ENCODE measurements at places on chromosomes 12 and 14.

- DNase-seq, result no peak
- no peaks in the 10 kb centered on the region for H3K36me3 ChIP-seq
- no peaks in the 10 kb centered on the region for H3K27me3 ChIP-seq
- H3K27ac ChIP-seq, result no peak within 1 kb of the TSS
- H3K4me1 ChIP-seq, result no peaks in the 10 kb centered on the region
Observed at GRCh38 chr12:10171973-10172728, at the start of gene OLR1. Gene OLR1 (minus strand): TSS chr12:10172132. CDS start chr12:10172077, 55 bp downstream.

- H3K27me3 ChIP-seq, result no peaks in the 10 kb centered on the region
- DNase-seq, result no peak
- no peak overlapping the region for H3K27ac ChIP-seq
- H3K4me3 ChIP-seq, result no peak overlapping the region
- no peaks in the 10 kb centered on the region for H3K36me3 ChIP-seq
Observed at GRCh38 chr14:71753976-71754375, 178.3 kb upstream of the RGS6 start.

DNA sequence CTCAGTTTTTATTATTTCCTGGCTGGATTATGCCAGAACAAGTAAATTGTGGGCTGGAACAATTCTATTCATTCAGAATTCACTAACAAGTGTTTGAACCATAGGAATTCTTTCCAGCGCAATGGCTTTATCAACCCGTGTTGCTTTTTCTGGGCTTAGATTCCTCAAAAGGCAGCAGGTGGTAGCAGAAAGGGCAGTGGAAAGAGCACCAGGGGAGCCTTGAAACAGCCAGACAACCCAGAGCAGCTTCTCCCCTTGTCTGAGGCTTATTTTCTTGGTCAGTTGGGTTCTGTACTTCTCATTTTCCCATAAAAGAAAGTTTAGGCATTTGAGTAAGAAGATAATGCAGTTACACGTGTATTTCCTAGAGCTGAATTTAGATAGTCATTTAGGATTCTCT is 130.7 kb downstream of the OTOGL start:
- no peak overlapping the region for H3K27ac ChIP-seq
- H3K4me1 ChIP-seq, result no peaks in the 10 kb centered on the region
- H3K4me3 ChIP-seq, result no peak overlapping the region
- H3K27me3 ChIP-seq, result no peaks in the 10 kb centered on the region
- no peaks in the 10 kb centered on the region for H3K36me3 ChIP-seq

GRCh38 chr12:8465301-8465996 is 9.7 kb downstream of the CLEC6A start:
- no peak overlapping the region for H3K4me3 ChIP-seq
- no peaks in the 10 kb centered on the region for H3K36me3 ChIP-seq
- H3K27me3 ChIP-seq, result no peaks in the 10 kb centered on the region
- no peak for DNase-seq
